GM12864 (cell line): ENCODE measurements at places on chromosomes 1 and 21.

- no peak for DNase-seq
Measured at GRCh38 chr1:44857446-44857845, 14.4 kb upstream of the PTCH2 start.

DNA sequence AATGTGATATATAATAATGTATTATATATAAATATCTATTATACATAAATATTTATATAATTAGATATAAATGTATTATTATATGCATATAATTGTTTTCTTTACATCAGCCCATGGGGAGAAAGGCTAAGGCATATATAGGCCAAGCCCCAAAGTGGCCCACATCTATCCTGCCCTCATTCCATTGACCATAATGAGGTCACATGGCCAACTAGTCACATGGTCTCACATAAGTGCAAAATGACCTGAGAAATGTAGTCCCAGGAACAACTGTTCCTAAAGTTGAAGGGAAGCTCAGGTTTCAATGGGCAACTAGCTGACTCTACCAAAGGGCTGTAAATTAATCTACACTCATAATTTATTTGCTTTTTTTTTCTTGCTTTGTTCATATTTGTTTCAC, 14.5 kb upstream of the CCDC185 start:
- no peak for DNase-seq

GRCh38 chr1:39788758-39789570, at the start of gene BMP8B:
Gene BMP8B (minus strand): TSS chr1:39788865. CDS start chr1:39788485, 380 bp downstream.
- DNase-seq: no peak

DNA sequence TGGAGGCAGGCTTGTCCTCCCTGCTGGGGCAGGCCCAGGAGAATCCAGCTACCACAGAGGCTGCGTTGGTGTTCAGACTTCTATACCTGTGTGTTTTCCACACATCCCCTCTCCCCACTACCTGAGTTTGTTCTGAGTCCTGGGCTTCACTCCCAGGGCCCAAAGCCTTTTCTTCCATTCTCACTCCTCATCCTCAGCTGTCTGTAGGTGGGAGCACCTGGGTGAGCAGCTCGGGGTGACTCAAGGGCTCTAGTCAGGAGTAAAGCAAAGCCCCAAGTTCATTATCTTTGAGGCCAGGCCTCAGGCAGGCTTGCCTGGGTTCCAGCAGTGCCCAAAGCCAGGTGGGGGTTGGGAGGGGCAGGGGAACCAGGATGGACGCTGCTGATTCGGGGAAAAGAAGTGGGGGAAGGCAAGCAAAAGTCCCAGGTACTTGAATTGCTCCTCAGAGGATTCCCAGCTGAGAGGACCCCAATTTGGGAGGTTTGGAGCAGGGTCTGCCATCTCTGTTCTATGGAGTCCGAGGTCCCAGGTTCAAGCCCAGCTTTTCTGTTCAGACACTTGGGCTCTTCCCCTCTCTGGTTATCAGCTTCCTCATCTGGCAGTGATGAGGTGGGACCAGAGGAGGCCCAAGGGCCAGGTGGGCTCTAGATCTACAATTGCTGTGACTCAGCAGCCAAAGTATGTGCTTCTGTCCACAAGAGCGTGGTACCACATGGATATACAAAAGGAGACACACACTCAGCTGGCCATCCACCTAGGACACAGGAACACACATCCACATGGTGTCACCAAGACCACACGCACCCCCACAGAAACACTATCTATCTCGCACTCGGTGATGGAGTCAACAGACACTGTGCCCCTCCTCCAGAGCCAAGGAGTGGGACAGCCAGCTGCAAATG, 5.8 kb upstream of the PTPN7 start:
- DNase-seq: no peak
